ENCODE measurements at places on chromosomes 7 and 10.

DNA sequence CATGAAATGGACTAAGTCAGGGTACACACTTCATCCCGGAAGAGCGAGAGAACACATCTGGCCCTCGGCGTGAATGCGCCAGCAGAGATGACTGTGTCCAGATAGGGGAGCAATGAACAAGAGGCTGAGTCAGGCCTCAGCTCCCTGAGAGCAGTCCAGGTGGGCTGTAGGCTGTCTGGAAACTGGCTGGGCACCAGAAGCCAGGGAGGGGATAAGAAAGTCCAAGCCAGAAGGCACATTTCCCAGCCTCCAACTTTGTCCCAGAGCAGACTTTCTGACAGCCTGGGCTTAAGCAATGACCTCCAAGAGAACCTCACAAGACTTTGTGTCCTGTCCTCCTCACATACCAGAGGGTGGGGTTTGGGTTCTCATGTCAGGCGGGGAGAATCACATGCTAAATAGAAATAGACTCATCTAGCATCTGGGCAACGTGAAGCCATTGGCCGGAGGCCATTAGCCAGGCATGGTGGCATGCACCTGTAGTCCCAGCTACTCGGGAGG is 157.2 kb downstream of the ARHGAP12 start:
- DNase-seq: no peak

GRCh38 chr7:132149436-132150304 is 426.6 kb downstream of the PLXNA4 start:
- DNase-seq: no peak

DNA sequence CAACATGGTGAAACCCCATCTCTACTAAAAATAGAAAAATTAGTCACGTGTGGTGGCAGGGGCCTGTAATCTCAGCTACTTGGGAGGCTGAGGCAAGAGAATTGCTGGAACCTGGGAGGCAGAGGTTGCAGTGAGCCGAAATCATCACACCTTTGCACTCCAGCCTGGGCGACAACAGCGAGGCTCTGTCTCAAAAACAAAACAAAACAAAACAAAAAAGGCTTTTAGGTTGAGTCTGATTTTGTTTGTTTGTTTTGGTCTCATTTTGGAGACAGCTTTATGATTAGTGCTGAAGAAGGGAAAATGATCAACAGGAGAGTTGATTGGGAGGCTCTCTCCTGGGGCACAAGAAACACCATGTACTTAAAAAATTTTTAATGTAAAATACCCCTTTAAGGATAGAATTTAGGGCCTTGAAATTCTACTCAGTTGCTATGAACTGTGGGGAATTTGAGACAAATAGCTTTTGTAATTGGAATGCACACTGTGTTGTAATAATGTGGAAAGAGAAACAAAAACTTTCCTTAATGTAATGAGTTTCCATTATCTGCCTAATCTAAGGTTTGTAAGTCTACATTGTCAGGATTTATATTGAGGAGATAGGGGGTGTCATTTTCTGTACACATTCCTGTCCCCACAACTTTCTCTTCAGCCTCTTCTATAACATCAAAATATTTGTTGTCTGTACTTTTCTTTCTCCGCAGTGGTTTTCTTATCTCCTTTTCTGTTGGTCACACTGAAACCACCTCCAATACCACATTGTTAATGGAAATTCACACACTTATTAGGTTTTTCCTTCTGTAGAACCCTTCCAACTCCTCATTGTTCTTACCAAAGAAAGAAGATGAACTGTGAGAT is 41.3 kb downstream of the ARID5B start:
- DNase-seq: no peak

GRCh38 chr7:36303202-36304098 is 86.2 kb upstream of the ANLN start:
- peak; percentile 30 for DNase-seq

DNA sequence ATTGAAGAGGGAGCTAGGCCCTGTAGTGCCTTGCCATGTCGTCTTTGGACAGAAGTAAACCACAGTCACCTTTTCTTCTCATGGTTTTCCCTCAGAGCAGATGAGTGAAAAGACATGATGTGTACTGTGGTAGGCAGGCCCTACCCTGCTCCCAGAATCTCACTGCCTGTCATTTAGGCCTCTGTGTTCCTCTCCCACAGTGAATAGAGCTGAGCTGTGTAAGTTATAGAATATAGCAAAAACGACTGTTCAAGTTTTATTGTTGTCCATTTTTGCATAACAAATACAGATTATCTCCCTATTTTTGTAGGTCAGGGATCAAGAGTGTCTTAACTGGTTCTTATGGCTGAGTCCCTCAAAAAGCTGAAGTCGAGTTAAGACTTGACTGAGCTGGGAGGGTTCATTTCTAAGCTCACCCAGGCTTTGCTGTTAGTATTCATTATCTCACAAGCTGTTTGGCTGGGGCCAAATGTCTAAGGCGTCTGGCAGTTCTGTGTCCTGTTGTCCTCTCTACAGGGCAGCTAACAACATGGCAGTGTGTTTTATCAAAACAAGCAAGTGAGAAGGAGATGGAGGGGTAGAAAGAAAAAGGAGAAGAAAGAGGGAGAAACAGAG is 780.9 kb upstream of the POM121L12 start:
- no peak for DNase-seq

GRCh38 chr10:77686096-77686495 is 48.5 kb upstream of the KCNMA1 start:
- DNase-seq: no peak

DNA sequence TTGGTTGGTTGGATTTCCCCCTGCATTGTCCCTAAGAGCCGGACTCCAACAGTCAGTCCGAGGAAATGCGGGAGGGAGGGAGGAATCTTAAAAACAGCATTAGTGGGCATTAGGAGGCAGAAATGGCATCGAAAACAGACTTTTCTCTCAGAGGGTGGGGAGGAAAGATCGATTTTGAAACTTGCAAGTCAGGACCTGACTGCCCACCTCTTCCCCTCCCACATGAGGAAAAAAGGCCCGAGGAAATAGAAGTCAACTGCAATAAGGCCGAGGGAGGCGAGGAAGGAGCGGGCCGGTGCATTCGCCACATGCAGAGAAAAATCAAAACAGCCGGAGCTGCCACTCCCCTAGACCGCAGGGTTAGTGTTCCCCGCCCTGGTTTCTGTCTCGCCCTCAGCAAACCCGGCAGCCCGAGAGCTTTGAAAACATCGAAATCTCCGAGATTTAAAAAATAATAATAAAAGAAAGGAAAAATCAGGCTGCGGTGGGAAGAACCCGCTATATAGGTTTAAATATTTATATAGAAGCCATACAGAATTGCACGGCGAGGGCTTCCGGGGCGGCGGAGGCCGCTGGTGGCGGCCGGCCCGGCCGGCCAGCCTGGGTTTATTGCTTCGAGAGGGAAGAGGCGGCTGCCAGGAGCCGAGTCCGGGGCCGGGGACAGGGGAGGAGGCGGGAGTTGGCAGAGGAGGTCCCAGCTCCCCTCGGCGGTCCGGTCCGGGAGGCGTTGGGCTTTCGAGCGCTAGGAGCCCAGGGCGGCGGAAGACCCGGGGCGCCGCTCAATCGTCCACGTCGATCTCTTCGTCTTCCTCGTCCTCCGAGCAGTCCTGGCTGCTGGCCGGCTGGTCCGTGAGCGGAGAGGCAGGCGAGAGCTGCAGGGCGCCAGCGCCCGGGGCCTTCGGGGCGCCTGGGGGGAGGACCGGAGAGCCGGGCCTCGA is 2.5 kb downstream of the LBX1 start:
- DNase-seq: no peak
